Activated CD8-positive, alpha-beta T cell treated with anti-CD3 and anti-CD28 coated beads, Interleukin-2, amount 10 ng/mL, durations not matched to agents 7 days and 5 days (primary cell): ENCODE measurements at places on chromosomes 5 and 9. TPM values are rescaled to one million over a fixed set of nuclear protein-coding genes. Genes with fewer than 3 reads are reported as not detected.
A peak's percentile ranks its signal among the peaks of the same experiment; 100 is the strongest.

- H3K4me1 ChIP-seq, result no peaks in the 10 kb centered on the region
- no peaks in the 10 kb centered on the region for H3K27me3 ChIP-seq
- no peak for DNase-seq
- H3K36me3 ChIP-seq, result peaks cover 39% of the 10 kb centered on the region
- H3K27ac ChIP-seq, result no peak overlapping the region
- no peak overlapping the region for H3K4me3 ChIP-seq
Observed at GRCh38 chr5:32110111-32110696, 63.9 kb downstream of the GOLPH3 start.

The CXXC5 gene
- 1.2 TPM for total RNA-seq

The DNM1 gene
- 0.21 TPM for total RNA-seq

DNA sequence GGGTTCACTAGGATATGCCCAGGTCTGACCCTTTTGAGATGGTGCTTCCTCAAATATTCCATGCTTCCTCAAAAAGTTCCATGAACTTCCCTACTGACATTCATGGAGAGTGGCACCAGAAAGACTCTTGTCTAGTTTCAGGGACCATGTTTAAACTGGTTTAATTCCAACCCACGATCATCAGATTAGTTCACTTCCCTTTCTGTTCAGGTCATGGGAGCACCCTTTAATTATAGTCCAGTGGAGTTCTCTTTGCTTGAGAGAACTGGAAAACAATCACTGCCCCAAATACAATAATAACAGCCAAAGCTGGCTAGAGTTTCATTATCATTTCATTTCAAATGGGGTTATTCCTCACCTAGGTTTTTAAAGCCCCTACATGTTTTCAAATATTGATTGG lies 9.7 kb upstream of the ERBIN start:
- no peak overlapping the region for H3K4me3 ChIP-seq
- DNase-seq, result no peak
- no peaks in the 10 kb centered on the region for H3K36me3 ChIP-seq

DNA sequence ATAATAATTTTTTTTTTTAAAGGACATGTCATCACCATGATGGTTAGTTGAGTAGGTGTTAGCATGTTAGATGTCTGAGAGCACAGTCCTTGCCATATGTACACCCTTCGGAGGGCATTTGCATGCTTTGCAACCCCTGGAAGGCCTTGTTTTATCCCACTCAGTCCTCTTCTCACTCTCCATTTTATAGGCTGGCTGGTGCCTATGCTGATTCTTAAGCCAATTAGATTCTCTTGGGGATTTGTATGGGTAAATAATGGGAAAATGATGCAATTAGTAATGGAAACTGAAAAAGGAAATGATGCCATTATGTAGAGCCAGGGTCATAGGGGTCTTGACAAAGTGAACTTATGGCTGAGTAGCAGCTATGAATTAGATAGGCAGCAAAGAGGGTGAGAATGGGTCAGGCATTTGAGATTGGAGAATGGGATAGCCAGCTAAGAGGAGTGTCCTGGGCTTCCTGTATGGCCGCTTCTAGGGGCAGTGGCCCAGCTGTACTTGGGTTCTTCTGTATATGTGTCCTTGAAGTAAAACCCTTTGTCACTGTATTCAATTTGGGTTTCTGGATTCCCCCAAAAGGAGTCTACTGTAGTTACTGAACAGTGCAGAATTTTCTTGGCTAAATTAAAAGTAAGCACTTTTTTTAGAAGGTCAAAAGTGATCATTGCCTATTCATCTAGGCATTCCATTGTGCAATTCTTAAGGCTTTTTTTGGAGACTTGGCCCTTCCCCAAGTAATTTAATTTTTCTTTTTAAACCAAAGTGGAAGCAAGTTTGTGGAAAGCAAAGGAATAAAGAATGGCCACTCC lies 31.6 kb downstream of the LRRTM2 start:
- H3K4me3 ChIP-seq, result no peak overlapping the region
- peaks cover 5% of the 10 kb centered on the region for H3K4me1 ChIP-seq
- no peak for DNase-seq

- DNase-seq, result peak; percentile 46
- peak overlapping the region; percentile 93 for H3K4me3 ChIP-seq
- peaks cover 21% of the 10 kb centered on the region for H3K36me3 ChIP-seq
- peak overlapping the region; percentile 88 for H3K27ac ChIP-seq
- H3K27me3 ChIP-seq, result no peaks in the 10 kb centered on the region
- peaks cover 25% of the 10 kb centered on the region for H3K4me1 ChIP-seq
Observed at GRCh38 chr9:111661802-111662521, 557 bp downstream of the GNG10 start.

The UHRF2 gene
- 68.6 TPM for total RNA-seq

The IL3 gene
- total RNA-seq, result not detected

GRCh38 chr5:138148811-138149210 lies 9.6 kb upstream of the NME5 start:
- H3K4me1 ChIP-seq, result no peaks in the 10 kb centered on the region
- H3K4me3 ChIP-seq, result no peak overlapping the region
- no peak for DNase-seq
- no peak overlapping the region for H3K27ac ChIP-seq
